ENCODE measurements at places on chromosomes 3 and 15. TPM values are rescaled to one million over a fixed set of nuclear protein-coding genes. Genes with fewer than 3 reads are reported as not detected.

GRCh38 chr3:156522673-156523072 lies 32.2 kb downstream of the SSR3 start:
- no peak overlapping the region for H3K4me3 ChIP-seq
- no peak for DNase-seq
- H3K27me3 ChIP-seq, result peaks cover 48% of the 10 kb centered on the region
- H3K4me1 ChIP-seq, result peaks cover 15% of the 10 kb centered on the region
- H3K36me3 ChIP-seq, result no peaks in the 10 kb centered on the region

DNA sequence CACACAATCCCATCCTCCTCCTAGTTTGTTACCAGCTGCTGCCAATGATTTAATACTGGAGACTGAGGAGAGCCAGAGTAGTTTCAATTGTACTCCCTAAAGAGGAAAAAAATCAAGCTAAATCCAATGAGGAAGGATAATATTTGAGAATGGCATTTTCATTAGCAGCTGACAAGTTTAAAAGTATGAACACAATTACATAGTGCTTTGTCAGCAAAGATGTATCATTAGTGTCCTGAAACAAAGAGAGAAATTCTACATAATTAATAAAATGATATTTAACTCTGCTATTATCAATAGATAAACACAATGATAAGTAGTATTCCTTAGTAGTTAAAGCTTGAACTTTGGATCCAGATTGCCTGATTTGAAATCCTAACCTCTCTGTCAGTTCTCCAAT lies 163.9 kb downstream of the FGF12 start:
- no peaks in the 10 kb centered on the region for H3K4me1 ChIP-seq
- no peaks in the 10 kb centered on the region for H3K27me3 ChIP-seq
- no peak overlapping the region for H3K4me3 ChIP-seq
- no peaks in the 10 kb centered on the region for H3K36me3 ChIP-seq
- DNase-seq, result no peak
- no peak overlapping the region for H3K27ac ChIP-seq

GRCh38 chr3:103601666-103602065 lies 1166.9 kb downstream of the ZPLD1 start:
- DNase-seq, result no peak
- H3K4me1 ChIP-seq, result no peaks in the 10 kb centered on the region
- H3K4me3 ChIP-seq, result no peak overlapping the region

GRCh38 chr15:31060429-31061140 lies 40.9 kb downstream of the TRPM1 start:
- no peaks in the 10 kb centered on the region for H3K4me1 ChIP-seq
- no peak for DNase-seq
- H3K27me3 ChIP-seq, result peaks cover 2% of the 10 kb centered on the region
- H3K27ac ChIP-seq, result no peak overlapping the region
- no peak overlapping the region for H3K4me3 ChIP-seq

DNA sequence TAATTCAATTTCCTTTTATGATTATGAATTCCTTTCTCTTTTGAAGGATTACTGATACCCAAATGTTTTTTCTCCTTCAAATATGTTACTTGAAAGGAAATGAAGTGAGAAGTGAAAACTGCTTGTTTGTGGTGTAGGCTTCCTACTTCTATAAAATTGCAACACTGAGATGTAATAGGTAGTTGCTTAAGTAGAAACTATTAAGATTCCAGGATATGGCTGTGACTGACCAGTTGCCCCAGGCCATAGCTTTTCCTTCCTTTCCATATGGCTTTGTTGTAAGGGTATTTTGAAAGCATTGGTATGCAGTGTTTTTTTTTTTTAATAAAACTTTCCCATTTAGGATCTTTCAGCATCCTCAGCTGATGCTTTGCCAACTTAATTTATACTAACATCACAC lies 28.5 kb downstream of the DNAJC13 start:
- H3K27me3 ChIP-seq, result no peaks in the 10 kb centered on the region
- H3K4me3 ChIP-seq, result no peak overlapping the region
- H3K4me1 ChIP-seq, result peaks cover 25% of the 10 kb centered on the region

DNA sequence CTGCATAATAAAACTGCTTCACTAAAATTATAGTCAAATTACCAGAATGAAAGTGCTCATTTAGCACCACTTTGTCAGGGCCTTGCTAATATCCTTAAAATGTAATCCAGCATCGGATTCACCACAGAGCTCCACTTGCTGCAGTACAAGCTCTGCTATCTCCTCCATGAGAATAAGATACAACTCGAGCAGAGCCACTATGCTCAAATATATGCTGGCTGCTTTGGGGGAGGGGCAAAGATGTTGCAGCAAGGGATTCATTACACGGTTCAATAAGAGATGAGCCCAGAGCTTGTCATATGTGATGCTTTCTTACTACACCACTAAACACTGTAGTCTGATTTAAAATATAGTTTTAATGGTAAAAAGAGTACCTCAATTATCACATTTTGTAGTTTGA lies 72.2 kb downstream of the DLG1 start:
- no peak overlapping the region for H3K27ac ChIP-seq
- peaks cover 46% of the 10 kb centered on the region for H3K4me1 ChIP-seq
- DNase-seq, result no peak
- no peaks in the 10 kb centered on the region for H3K27me3 ChIP-seq
- no peaks in the 10 kb centered on the region for H3K36me3 ChIP-seq

DNA sequence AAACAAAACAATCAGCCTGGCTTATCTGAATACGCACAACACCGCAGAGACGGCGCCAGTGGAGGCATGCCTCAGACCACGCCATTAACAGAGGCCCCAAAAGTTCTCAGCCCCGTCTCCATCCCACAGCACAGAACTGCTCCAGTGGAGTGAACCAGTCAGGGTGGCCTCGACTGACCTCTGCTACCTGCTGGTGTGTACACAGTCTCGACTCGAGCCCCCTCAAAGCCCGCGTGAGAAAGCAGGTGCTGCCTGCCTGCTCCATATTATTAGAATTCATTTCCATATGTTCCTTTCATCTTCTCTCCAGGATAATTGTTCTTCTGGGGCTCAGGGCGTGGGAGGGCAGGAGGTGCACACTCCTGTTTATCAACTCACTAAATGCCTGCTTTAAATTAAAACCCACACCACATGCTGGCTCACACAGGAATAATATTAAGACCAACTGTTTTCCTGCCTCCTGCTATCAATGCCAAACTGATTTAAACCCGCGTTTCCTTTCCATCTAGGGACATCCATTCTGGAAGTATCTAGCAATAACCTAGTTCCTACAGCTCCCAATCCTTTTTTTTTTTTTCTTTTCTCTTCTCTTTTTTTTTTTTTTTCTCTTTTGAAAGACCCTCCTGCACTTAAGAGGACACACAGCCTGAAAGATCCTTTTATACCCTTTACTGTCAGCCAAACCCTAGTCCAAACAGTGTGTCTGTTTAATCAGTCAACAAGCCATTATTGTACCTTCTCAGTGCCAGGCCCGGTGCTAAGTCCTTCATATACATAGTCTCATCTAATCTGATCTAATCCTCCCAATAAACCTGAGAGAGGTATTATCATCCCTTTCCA lies 101.2 kb downstream of the TLE3 start:
- H3K27ac ChIP-seq, result no peak overlapping the region
- no peaks in the 10 kb centered on the region for H3K27me3 ChIP-seq
- DNase-seq, result no peak
- H3K4me1 ChIP-seq, result no peaks in the 10 kb centered on the region
- no peak overlapping the region for H3K4me3 ChIP-seq

DNA sequence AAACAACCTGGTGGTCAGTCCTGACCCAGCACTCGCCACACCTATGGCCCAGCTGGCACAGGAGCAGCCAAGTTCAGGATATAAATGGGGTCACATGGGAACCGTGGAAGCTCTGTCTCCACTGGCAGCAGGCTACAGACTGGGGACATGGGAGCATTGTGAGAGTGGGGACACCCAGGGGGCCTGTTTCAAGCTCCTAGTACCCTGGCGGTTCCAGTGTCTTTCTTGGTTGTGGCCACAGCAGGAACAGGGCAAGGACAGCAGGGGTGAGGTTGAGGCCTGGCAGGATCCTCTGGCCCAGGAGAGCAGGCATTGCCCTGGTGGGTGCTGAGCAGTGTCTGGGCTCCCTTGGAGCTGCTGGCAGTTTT lies 1.9 kb downstream of the CSK start:
- no peak for DNase-seq
- peak overlapping the region; percentile 85 for H3K4me3 ChIP-seq
- H3K27me3 ChIP-seq, result peaks cover 2% of the 10 kb centered on the region
- H3K36me3 ChIP-seq, result no peaks in the 10 kb centered on the region

DNA sequence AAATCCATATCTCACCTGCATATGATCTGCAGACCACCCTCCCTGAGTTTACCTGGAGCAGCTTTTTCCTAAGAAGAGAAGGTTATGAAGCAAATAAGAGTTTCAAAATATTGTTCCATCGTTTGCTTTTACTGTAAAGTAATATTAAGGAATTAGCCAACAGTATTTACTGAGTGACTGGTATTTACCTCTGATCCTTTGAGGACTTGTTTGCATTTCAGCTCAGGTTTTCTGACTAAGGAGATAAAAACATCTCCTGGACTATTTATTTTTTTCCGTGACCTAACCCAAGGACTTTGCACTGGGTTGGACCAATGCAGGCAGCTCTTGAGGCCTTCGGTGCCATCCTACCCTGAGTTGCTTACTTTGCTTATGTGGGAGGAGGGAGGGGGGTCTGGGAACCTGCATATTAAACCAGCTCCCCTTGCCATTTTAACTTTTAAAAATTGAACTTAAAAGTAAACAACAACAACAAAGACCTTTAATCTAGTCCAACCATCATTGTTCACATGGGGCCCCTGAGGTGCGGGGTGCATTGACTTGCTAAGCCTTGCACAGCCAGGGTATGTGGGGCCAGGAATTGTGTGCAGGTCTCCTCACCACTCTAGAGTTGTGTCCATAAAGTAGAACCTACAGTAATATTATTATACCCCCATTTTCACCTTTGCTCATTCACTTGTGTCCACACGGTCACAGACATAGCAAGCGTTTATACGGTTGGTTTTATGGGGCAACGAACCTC lies 39.3 kb downstream of the TRAK1 start:
- peaks cover 6% of the 10 kb centered on the region for H3K36me3 ChIP-seq
- peaks cover 20% of the 10 kb centered on the region for H3K4me1 ChIP-seq
- no peak overlapping the region for H3K4me3 ChIP-seq
- no peak overlapping the region for H3K27ac ChIP-seq
- no peak for DNase-seq
- no peaks in the 10 kb centered on the region for H3K27me3 ChIP-seq

DNA sequence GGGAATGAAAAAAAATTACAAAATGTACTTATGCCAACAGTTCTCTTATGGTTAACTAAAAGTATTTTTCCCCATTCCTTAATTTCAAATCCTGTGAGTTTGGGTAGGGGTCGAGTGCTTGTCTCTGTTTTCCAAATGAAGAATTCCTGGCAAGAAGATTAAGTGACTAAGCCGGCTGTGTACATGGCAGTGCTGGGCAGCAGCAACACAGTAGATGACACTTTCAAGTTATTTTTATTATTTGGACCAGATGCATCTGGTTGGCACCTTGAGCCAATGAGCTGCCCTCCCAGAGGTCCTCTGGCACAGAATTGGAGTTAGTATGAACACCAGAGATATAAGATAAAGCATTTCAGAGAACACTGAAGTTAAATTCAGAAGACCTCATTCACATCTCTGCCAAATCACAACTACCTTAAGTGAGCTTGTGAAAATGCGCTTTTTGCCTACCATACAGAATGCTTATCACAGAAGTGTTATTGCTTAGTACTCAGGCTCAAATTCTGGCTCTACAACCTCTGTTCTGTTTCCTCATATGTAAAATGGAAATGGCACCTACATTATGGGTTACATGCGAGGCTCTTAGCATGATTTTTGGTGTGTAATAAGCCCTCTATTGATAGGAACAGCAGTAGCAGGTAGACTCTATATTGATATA lies 256.9 kb downstream of the UBE2E2 start:
- peaks cover 23% of the 10 kb centered on the region for H3K4me1 ChIP-seq
- no peak overlapping the region for H3K4me3 ChIP-seq
- H3K27ac ChIP-seq, result no peak overlapping the region
- no peaks in the 10 kb centered on the region for H3K27me3 ChIP-seq
- peaks cover 7% of the 10 kb centered on the region for H3K36me3 ChIP-seq

DNA sequence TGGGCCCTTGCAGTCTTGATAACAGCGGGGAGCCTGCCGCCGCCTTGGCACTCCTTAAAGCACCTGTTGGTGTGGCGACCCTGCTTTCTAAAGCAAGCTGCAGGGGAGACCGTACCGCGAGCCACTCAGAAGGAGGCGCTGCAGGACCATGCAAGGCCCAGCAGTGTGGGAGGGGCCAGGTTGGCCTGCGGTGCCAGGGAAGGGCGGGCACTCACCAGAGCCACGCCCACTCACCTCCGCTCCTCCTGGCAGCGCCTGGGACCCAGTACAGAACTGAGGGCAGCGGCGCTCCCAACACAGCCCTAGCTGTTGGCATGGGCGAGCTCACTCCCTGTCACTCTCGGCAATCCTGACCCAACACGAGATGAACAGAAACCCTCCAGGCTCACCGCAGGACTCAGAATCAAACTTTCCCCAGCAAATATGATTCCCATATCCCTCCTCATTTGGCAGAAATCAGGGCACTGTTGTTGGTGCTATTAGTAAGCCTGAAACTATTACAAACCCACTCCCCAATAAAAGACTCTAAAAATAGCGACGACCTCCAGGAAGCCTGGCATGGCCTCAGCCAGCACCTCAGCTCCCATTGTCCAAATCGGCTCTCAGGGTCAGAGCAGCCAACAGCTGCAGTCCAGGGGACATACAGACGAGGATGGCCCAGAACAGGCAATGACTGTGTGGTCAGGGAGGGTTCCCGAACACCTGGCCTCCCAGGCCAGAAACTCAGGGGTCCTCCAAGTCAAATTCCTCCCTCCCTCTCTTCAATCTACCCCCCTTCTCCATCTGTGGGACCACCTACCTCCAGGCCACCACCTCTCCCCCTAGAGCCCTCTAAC lies 77.2 kb downstream of the TBC1D2B start:
- H3K4me3 ChIP-seq, result no peak overlapping the region
- H3K36me3 ChIP-seq, result peaks cover 77% of the 10 kb centered on the region
- peak; percentile 79 for DNase-seq

GRCh38 chr3:30630238-30631030 lies 24.0 kb downstream of the TGFBR2 start:
- peak overlapping the region; percentile 94 for H3K27ac ChIP-seq
- no peaks in the 10 kb centered on the region for H3K27me3 ChIP-seq
- H3K4me3 ChIP-seq, result peak overlapping the region; percentile 82
- H3K36me3 ChIP-seq, result peaks cover 42% of the 10 kb centered on the region

MDFIC2 gene
- not detected for total RNA-seq

PCOLCE2 gene
- total RNA-seq, result not detected

IQCF6 gene
- total RNA-seq, result not detected

CYP8B1 gene
- not detected for total RNA-seq

NIPA2 gene
- total RNA-seq, result 40.8 TPM

UBR1 gene
- 48.0 TPM for total RNA-seq

TMEM207 gene
- not detected for total RNA-seq

SLC9A9 gene
- total RNA-seq, result 9.6 TPM
